Left renal pelvis (tissue), 4 donors: ENCODE measurements at places on chromosomes 7 and 10. TPM values are rescaled to one million over a fixed set of nuclear protein-coding genes. Genes with fewer than 3 reads are reported as not detected.
A peak's percentile ranks its signal among the peaks of the same experiment; 100 is the strongest.

GRCh38 chr10:792792-793100 lies 103.3 kb upstream of the DIP2C start:
- DNase-seq, result no peak

DNA sequence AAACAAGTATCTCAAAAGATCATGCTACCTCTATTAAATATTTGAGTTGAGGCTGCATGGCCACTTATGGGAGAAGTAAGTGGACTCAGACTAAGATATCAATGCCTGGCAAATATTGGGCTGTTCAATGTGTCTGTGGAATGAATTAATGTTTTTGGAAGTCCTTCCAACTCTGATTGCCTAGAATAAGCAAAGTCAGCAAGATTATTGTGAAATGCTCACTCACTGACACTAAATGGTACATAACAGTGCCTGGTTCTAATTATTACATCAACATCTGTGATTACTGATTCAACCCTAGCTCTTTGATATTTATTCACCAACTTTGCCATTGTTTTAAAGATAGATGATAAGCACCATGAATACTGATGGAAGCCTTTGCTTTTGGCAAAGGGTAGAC lies 45.5 kb upstream of the HDAC9 start:
- no peak for DNase-seq

The ERVW-1 gene
- 0.44 TPM for polyA plus RNA-seq

The GARIN1A gene
- polyA plus RNA-seq, result 1.7 TPM

GRCh38 chr10:130232166-130233034 lies 96.2 kb downstream of the GLRX3 start:
- no peak for DNase-seq

The IPMK gene
- 7.5 TPM for polyA plus RNA-seq

DNA sequence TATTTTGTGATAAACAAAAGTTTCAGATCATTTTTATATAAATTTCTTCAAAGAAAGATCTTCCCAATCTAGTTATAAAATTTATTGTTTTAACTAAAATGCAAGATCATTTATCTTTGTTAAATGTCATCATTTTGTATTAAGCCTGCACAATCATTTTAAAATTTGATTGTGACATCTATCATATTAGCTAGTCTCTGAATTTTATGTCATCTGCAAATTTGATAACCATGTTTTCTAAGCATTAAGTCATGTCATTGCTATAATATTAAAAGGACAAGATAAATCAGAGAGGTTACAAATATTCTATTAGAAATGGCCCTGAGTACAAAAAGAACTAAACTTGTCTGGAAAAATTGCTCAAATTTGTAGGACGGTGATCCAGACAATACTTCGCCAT lies 175.9 kb downstream of the PTN start:
- DNase-seq, result no peak

The PDSS1 gene
- 7.4 TPM for polyA plus RNA-seq

- DNase-seq, result no peak
Observed at GRCh38 chr7:137306748-137307147, 36.8 kb downstream of the PTN start.

The MORN4 gene
- polyA plus RNA-seq, result 17.9 TPM

The TOMM7 gene
- 436 TPM for polyA plus RNA-seq

The ASAH2 gene
- 2.9 TPM for polyA plus RNA-seq

The ZYX gene
- polyA plus RNA-seq, result 80.4 TPM

The LRIT1 gene
- not detected for polyA plus RNA-seq

GRCh38 chr10:59240582-59241183 lies 64.2 kb downstream of the PHYHIPL start:
- DNase-seq, result peak; percentile 27

- DNase-seq, result no peak
Observed at GRCh38 chr7:923108-924041, 31.1 kb downstream of the ADAP1 start.

The CALML5 gene
- polyA plus RNA-seq, result not detected

The PURB gene
- 36.4 TPM for polyA plus RNA-seq

GRCh38 chr7:82156893-82157292 lies 286.7 kb downstream of the CACNA2D1 start:
- DNase-seq, result peak; percentile 3

- DNase-seq, result no peak
Observed at GRCh38 chr7:123275036-123275753, 75.4 kb upstream of the SLC13A1 start.

- no peak for DNase-seq
Observed at GRCh38 chr10:28796606-28797512, 119.5 kb downstream of the BAMBI start.

The PALD1 gene
- 9.2 TPM for polyA plus RNA-seq

DNA sequence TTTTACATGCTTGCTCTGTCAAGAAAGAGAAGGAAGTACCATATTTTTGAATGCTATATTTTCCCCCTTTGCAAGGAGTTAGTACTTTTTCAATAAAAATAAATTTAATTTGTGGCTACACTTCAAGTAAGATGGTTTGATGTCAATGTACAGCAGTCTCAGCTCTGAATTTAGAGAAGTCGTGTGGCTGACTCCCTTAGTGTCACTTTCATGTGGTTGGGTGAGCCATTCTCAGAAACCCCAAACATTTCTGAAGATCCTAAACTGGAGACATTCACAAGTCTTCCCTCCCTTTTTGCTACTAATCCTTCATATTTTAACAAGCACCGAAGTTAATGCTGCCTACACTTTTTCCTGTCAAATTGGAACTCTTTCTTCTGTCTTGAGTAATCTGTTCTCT lies 244.4 kb downstream of the DYNC1I1 start:
- DNase-seq, result no peak

GRCh38 chr7:2018569-2019460 lies 213.9 kb downstream of the MAD1L1 start:
- DNase-seq, result no peak

The SLC39A12 gene
- not detected for polyA plus RNA-seq

DNA sequence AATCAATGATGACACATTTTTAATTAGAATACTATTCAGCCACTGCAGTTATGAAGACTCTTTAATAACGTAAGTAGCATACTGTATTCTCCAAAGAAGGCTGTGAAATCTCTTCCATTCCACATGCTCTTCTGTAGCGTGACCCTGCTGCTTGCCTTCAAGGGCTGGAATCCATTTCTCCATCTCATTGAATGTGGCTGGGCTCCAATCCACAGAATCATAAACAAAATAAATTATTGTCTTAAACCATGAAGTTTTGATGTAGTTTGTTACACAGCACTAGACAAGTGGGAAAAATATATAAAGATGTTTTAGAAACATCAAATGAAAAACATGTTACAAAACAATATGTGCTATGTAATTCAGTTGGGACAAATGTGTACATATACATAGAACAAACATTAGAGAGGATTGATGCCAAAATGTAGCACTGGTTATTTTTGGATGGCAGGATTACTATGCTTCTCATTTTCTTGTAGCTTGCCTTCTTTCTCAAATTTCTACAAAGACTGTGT lies 410.8 kb upstream of the PODXL start:
- no peak for DNase-seq

GRCh38 chr7:15681631-15682030 lies 4.9 kb downstream of the MEOX2 start:
- DNase-seq, result no peak

DNA sequence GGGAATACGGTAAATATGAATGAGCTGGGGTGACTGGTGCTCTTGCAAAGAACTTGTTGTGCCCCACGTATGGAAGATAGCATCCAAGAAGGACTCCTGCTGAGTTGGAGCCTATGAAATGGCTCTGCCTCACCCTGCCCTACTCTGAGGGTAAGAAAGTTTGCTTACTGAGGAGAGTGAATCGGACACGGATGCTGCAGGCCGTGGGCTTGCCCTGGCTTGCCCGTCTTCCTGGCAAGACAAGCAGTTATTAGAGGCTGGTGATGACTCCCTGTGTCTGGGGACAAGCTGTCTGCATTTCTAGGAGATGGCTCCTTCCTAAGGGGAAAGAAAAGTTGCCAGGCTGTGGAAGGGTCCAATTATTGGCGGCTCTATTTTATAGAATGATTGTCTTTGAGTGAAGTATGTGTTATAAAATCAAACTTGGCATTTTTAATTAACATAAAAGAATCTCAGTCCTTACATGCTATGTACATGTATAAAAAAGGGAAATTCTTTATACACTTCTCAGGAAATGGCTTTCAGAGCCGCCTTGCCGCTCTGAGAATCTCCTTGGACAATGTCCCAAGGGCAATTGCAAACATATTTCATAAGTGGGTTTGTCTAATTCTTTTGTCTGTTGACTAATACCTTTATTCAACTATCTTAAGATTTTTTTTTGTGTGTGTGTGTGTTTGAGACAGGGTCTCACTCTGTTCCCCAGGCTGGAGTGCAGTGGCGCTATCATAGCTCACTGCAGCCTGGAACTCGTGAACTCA lies 64.6 kb downstream of the CYP26A1 start:
- DNase-seq, result no peak

DNA sequence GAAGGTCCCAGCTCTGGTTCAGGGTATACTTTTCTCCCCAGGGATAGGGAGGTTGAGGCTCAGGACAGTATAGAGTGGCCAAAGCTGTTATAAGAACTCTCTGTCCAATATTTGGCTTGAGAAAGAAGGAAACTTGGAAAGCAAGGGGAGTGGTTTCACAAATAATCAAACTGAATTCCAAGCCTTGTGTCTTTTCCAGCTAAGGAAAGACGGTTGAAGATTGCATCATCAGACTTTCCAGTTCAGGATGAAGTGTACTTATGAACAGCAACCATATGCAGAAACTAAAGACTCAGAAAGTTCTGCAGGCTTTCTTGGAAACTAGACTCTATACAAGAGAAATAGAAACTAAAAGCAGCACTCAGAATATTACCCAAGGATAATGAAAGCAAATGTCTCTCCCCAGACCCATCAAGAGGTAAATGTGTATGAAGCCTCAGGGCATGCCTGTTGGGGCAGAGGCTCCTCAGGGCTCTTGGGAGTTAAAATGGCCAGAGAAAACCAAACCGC lies 46.4 kb downstream of the RAMP3 start:
- DNase-seq, result no peak

DNA sequence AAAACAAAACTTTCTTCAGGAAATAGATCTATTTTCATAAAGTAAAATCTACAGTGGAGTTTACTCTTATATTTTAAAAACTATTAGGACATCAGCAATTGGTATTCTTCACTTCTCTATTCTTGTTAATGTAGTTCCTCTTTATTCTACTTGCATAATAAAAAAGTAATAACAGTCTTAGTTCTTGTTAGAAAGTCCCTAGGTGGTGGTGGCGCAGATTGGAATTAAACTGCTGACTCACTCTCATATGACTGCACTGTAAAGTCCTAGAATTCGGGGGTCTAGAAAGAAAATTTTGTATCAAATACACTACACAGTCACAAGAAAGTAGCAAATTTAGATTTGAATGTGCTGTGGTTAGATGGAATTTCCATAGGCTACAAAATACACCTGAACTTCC lies 44.6 kb upstream of the TES start:
- no peak for DNase-seq

- no peak for DNase-seq
Observed at GRCh38 chr7:121639705-121640104, 233.3 kb upstream of the PTPRZ1 start.
